Activated T-cell treated with anti-CD3 and anti-CD28 coated beads for 24 hours (primary cell): ENCODE measurements at places on chromosomes 2 and 18.

DNA sequence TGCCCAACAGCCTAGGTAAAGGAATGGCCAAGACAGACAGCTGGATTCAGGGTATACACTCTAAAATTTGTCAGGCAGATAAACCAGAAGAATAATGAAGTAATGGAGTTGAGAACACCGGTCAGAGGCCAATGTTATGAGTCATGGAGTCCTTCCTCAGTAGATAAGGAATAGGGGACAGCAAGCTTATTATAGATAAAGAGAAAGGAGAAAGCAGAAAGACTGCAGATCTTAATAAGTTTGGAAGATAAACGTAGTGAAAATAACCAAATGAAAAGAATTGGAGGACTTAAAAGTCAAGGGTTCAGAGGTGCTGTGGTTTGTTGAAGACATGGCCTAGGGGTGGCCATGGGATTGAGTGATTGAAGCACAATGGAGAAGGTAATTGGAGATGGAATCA is 63.5 kb upstream of the NFE2L2 start:
- no peak for DNase-seq

DNA sequence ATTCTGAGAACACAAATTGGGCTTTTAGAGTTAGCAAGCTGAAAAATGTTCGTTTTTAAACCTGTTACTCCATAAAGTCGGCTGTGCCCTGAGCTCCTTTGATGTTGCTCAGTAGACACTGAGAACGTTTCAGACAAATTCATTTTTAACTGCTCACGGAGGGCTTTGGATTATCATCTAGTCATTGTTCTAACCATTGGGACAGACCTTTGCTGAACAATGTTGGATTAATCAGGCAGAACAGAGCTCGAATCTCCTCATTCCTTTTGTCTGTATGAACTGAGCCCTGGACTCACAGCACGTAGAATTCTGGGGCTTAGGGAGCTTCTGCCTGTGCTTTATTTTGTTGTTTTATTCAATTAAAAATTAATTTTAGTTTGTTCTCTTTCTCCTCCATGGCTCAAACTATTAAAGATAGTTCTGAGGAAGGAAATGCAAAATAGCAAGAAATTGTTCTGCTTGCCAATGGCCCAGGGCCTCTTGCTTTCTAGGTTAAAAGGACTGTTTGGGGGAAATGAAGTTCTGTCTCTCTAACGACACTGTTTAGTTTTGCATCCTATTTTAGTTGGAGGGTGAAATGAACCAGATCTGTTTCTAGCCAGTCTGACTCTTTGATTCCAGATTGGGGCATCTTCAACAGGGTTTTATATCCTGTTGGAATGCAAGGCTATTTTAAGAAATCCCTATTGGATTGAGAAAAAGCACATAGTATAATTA is 114.7 kb upstream of the CXCR4 start:
- no peak for DNase-seq

GRCh38 chr2:12498286-12498685 is 218.4 kb upstream of the TRIB2 start:
- DNase-seq = no peak

- DNase-seq = no peak
These were observed 50.8 kb downstream of the GRB14 start for GRCh38 chr2:164570475-164570874.

GRCh38 chr18:3329471-3329870 is 67.5 kb downstream of the MYL12B start:
- DNase-seq = no peak

GRCh38 chr2:70247364-70248180 is 856 bp downstream of the TIA1 start:
- DNase-seq = no peak

DNA sequence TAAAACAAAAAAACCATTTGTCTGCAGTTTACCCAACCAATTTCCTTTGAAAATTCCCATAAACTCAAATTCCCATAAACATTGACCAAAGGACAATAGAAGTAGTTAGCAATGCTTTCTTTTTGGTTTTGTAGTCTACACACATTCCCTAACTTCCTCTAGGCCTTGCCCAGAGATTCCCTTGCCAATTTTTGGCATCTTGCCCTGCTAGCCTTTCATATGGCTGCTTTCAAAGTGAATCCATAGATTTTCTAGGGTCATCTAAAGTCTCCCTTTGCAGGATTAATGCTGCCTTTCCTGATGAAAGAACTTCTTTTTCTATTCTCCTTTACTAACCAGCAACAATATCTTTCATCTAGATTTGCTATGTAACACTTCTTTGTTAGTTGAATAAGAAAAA is 33.4 kb downstream of the THSD7B start:
- DNase-seq = no peak
